A549 treated with Hydrocortisone at 1 μM for 4 hours (cell line): ENCODE measurements at places on chromosomes 3 and 15. TPM values are rescaled to one million over a fixed set of nuclear protein-coding genes. Genes with fewer than 3 reads are reported as not detected.

The COX5A gene
- 375 to 627 TPM (median 557 TPM) in 5 replicates for total RNA-seq

The ADAMTS17 gene
- total RNA-seq = 0.06 to 0.15 TPM (median 0.09 TPM) in 4 of 5 replicates, not detected in the other

The CCDC13 gene
- 0.30 to 0.54 TPM (median 0.35 TPM) in 5 replicates for total RNA-seq

The NDN gene
- total RNA-seq = 0.05 to 0.12 TPM (median 0.06 TPM) in 3 of 5 replicates, not detected in the others

The MEX3B gene
- 3.2 to 4.5 TPM (median 4.2 TPM) in 5 replicates for total RNA-seq

The CHRNA3 gene
- 0.32 to 0.82 TPM (median 0.36 TPM) in 5 replicates for total RNA-seq

The THAP10 gene
- total RNA-seq = 3.9 to 5.4 TPM (median 4.7 TPM) in 5 replicates

The STRC gene
- total RNA-seq = 0.08 to 0.16 TPM (median 0.11 TPM) in 4 of 5 replicates, not detected in the other

The GOLGA6D gene
- total RNA-seq = 0.03 to 0.08 TPM in 2 of 5 replicates, not detected in the others

The CCNDBP1 gene
- total RNA-seq = 25.9 to 28.5 TPM (median 26.4 TPM) in 5 replicates
